ENCODE measurements at places on chromosomes 12 and 14.

GRCh38 chr12:63496654-63497053 is 171.6 kb downstream of the DPY19L2 start:
- no peak for DNase-seq

- DNase-seq, result no peak
These were observed 270.8 kb upstream of the PPFIA2 start for GRCh38 chr12:82029936-82030335.

- no peak for DNase-seq
These were observed 20.7 kb downstream of the KIF26A start for GRCh38 chr14:104158827-104159798.

- DNase-seq, result no peak
These were observed 10.7 kb downstream of the KANSL2 start for GRCh38 chr12:48671231-48671856.

DNA sequence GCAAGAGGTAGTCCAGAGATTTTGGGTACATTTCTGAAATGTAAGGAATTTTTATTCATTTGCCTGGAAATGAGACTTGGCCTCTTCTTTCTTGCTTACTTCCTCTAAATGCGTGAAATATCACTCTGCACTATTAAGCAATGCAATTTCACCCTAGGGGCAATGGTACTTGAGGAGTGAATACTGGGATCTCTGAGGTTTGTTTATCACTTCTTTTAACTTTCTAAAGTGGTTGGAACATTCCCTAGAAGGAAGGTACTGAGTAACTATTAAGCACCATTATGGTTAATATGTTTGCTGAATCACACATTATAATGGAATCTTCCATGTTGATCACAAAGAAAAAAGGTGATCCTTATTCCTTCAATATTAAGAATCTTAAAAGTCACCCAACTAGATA is 120.9 kb upstream of the CAND1 start:
- DNase-seq, result no peak

- no peak for DNase-seq
These were observed 9.9 kb upstream of the CCT2 start for GRCh38 chr12:69575346-69575745.

- DNase-seq, result no peak
These were observed 1126.0 kb downstream of the AACS start for GRCh38 chr12:126191031-126191891.

Measured in activated CD4-positive, alpha-beta T cell treated with anti-CD3 and anti-CD28 coated beads for 24 hours (primary cell).